Pulmonary artery endothelial cell (primary cell): ENCODE measurements at places on chromosomes 5 and 9.

DNA sequence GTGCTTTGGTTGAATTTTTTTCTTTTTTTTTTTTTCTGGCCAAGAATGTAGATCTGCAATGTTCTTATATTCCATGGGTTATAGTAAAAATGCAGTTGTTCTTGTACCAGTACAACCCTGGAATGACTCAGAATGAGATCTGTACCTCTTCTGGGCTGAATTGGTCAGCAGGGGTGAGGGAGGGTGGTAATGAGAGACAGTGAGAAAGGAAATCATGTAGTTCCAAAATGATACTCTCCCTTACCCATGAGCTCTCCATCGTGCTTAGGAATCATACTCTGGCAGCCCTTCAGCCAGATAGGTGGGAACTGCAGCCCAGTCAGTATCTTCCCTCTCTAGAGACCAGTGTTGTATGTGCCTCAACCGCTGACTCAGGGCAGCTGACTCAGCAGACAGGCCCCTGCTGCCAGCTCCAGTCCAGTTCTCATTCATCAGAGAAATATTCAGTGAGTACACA, 2.1 kb upstream of the GLIS3 start:
- no peak for DNase-seq

DNA sequence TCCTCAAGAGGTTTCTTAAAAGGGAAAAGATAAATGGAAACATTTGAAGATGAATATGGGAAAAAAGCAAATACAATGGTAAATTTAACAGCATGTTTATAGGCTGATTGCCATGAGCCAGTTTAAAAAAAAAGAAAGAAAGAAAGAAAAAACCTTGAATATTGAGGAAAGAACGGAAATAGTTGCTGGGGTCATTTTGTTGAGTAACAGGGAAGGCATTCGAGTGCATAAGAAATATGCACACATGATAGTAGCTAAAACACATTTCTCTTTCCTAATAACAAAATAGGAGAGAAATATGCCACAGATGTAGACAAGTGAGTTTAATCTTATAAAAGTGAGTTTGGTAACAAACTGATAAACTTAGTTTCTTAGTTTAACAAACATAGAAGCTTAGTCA, 864.6 kb upstream of the ACO1 start:
- no peak for DNase-seq

GRCh38 chr9:121837113-121837961, 185.9 kb downstream of the DAB2IP start:
- no peak for DNase-seq

GRCh38 chr9:128143525-128144238, 5.6 kb upstream of the LCN2 start:
- DNase-seq = no peak

- DNase-seq = no peak
Measured at GRCh38 chr5:95746194-95746593, 15.1 kb downstream of the RHOBTB3 start.

DNA sequence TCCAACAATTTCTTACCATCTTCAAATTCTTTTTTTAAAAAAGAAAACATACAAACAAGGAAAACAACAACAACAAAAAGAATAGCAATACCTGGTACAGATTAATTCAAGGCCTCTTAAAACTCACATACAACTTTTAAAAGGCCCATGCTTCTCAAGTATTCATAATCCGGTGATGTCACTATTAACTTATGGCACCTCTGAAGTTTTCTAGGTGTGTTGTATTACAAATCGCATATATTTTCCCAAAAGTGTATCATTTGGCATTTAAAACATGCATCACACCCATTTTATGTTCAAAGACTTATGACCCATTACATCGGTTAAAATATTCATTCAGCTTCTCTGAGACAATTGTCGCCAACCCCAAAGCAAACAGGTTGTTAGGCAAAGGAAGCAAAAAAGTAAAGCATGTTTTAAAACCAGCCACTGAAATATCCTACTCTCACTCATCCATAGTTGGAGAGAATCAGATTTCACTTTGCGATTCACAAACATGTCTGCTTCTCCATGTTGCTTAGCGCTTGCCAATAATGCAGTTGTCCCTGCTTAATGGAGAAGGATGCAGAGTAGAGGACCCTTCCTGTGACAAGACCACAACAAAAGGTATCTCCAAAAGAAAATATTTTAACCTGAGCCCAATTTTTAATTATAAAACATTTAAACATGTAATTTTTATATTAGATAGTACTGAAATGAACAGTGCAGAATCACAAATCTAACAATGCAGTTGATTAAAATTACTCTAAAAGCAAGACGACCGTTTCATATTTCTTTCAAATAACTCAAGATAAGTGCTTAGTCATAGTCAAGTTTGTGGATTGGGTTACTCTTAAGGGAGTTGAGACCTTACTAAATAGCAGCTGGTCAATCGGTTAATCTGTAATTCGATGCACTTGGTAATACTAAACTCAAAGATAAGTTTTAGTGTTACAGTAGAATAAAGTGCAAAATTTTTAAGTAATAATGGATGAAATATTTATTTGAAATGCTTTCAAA, 1.6 kb downstream of the SKP1 start:
- DNase-seq = no peak

GRCh38 chr5:115348175-115348574, 51.7 kb upstream of the CCDC112 start:
- no peak for DNase-seq

- DNase-seq = no peak
Measured at GRCh38 chr9:130588416-130588815, 9.0 kb downstream of the FUBP3 start.

- no peak for DNase-seq
Measured at GRCh38 chr9:94870793-94871558, 144.5 kb downstream of the AOPEP start.

DNA sequence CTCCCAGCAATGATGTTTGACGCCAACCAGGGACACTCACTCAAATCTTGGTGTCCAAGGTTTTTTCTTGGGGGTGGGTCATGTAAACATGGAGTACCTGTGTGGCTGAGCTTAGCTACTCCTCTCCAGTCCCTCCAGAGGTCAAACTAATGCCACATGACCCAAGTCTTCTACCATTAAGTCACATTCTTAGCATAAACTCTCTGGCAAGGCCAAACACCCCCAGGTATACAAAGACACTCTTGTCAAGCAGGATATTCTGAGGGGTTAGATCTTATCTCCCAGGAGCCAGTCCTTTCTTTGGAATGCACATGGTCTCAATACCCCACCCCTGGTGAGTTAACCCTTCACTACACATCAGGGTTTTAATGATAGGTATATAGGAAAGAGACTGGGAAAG, 161.4 kb downstream of the PDZD2 start:
- no peak for DNase-seq

GRCh38 chr9:77885104-77885672, 146.4 kb downstream of the GNAQ start:
- DNase-seq = no peak

GRCh38 chr9:134563397-134563796, 78.2 kb upstream of the COL5A1 start:
- DNase-seq = no peak

DNA sequence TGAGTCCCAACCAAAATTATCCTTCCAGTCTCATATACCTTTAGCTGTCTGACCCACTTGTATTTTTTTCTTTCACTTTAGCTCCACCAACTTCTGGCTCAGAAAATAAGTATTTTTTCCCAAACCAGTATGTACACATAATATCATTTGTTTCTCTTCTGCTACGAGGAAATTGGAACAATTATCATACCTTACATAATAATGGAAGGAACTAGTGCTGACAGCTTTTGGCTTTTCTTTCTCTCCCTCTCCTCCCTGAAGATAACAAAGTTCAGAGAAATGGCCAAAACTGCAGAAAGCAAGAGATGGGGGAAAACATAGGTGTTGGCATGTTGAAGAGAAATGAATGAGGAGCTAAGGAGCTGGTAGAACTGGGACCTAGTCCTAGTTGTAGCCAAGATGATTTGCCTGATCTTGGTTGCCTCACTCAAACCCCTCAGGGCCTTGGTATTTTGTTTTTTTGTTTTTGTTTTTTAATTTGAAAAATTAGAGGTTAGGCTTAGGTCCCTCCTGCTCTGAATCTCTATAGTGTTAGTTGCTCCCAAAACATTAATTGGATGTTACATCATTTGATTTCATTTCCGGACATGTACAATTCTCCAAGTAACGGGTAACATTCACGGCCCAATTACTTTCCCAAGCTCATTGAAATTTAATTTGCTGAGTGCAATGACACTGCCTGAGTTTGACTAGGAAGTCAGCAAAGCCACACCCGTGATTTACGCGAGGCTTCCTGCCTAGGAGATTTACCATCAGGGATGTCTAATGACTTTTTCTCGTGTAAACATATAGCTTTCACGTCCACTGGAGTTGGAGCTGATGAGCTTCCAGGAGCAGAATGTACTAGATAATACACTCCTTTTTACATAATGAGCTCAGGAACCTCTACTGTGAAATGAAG, 291.6 kb downstream of the TLE1 start:
- DNase-seq = no peak

DNA sequence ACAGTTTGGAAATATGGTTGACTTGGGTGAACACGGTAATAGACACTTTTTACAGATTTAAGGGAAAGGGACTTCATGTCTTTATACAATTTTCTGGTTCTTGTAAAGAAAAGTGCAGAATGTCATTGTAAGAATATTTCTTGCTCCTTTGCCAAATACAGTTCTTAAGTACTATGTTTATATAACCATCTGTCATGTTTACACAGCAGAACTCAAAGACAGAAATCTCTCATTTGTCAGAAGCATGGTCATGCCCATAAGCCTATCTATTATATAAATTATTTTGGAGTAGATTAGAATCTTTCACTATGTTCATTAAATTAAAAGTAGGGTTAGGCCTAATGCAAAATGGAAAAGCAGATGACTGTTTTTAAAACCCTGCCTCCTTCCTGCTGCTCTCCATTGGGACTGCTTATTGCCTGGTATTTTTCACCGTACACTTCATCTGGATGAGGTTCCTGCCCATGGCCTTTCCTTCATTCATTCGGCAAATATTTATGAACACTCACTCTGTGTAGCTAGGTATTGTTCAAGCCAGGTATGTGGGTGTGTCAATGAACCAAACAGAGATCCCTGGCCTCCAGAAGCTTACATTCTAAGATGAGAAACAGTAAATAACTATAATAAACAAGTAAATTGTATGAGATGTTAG, 558.1 kb downstream of the NR2F1-AS1 start:
- DNase-seq = no peak

GRCh38 chr9:7186175-7186574, 428.4 kb downstream of the KDM4C start:
- DNase-seq = no peak

- DNase-seq = no peak
Measured at GRCh38 chr5:116492016-116492623, 82.5 kb downstream of the SEMA6A start.

- peak; percentile 44 for DNase-seq
Measured at GRCh38 chr9:85536076-85536475, 205.7 kb downstream of the AGTPBP1 start.

GRCh38 chr9:31608416-31608815, 776.0 kb upstream of the ACO1 start:
- DNase-seq = no peak

DNA sequence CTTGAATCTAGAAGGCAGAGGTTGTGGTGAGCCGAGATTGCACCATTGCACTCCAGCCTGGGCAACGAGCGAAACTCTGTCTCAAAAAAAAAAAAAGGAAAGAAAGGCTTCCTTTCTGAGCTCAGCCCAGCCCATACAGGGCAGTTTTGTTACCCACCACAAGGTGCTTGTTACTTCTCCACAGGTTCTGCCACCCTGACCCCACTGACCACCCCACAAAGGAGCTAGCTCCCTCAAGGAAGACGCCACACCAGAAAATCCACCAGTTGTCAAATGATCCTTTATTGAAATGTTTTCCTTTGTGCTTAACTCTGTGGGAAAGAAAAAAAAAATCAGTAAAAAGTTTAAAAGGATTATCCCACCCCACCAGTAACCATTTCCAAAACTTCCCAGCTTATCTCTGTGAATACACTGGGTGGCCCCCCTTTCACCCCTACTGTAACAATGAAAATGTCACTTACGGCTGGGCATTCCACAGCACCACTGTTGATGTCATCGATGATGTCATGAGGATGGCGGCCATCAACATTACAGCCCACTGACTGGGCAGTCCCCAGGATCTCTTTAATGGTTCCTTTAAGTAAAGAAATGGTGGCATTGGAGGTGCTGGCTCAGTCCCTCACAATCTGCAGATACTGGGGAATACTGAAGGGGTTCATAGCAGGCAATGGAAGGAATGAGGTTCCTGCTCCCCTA, 3.6 kb downstream of the RPL12 start:
- DNase-seq = no peak

DNA sequence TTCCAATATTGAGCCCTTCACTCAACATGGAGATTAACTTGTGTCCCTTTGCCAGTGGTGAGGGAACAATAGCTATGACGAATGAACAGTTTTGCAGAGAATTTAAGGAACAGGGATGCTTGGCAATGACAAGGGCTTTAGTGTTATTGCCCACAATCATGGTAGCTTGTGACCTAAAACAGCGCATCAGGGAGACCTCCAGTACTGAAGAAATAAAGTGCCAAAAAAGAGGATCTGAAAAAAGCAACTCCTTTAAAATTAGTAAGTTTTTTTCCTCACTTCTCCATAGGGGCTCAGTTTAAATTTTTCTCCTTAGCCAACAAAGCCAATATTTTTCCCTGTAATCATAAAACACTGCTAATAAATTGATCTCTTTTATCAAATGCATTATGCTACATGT, 41.8 kb upstream of the PAM start:
- no peak for DNase-seq

DNA sequence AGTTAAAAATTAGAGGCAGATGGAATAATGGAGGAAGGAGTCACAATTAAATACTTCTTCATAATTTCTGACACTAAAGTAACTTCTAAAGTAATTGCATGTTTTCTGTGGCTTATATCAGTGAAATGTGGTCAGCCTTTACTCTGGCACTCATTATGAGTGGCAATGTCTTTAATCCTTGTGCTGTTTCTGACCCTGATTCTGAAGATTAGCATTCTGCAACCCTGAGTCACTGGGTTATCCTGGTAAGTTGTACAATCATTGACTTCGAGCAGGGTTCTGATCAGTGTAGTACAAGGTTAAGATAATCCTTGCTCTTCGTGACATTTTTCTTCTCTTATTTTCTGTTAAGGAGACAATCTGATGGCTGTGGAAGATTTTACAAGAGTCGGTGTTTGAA, 379.4 kb upstream of the RORB start:
- DNase-seq = no peak

GRCh38 chr9:135612981-135613910, 26.1 kb downstream of the GLT6D1 start:
- DNase-seq = no peak

GRCh38 chr5:122195802-122196394, 66.6 kb downstream of the ZNF474 start:
- DNase-seq = no peak

DNA sequence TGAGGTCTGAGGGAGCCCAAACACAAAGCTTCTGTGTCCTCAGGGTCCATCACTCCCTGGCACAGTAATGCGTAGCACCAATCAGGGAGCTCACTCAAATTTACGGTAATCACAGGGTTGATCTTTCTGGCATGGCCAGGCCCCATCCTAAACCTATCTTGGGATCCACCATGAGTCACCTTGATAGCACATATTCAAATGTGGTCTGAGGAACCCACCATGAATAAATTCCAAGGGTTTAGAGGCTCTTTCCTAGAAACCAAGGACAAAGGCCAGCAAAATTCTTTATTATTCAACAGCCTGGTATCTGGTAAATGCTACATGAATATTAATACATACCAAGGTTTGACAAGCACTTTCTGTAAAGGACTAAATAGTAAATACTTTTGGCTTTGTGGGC, 254.5 kb downstream of the TLR4 start:
- DNase-seq = no peak
